Right atrium auricular region (tissue), 2 donors: ENCODE measurements at places on chromosomes 4 and X. TPM values are rescaled to one million over a fixed set of nuclear protein-coding genes. Genes with fewer than 3 reads are reported as not detected.

Gene ZNF157
- total RNA-seq = not detected

Gene ARSJ
- total RNA-seq = 3.8 TPM

Gene TNMD
- not detected for total RNA-seq

Gene GABRQ
- total RNA-seq = 0.04 TPM

Gene PCYT1B
- total RNA-seq = 2.4 TPM

Gene FAM184B
- not detected for total RNA-seq

Gene UGT8
- total RNA-seq = 0.11 TPM

Gene CCDC149
- total RNA-seq = 7.0 TPM

Gene DMD
- total RNA-seq = 135 TPM

Gene GJB1
- total RNA-seq = not detected

Gene PAGE5
- total RNA-seq = not detected

Gene MTTP
- 0.51 TPM for total RNA-seq

Gene KCNIP4
- total RNA-seq = not detected

Gene LEF1
- total RNA-seq = 3.4 TPM

Gene ZAR1
- not detected for total RNA-seq

Gene FAT1
- total RNA-seq = 70.3 TPM

Gene AFP
- not detected for total RNA-seq

Gene PRPS2
- total RNA-seq = 8.0 TPM

Gene IBSP
- not detected for total RNA-seq

Gene NDP
- total RNA-seq = not detected

Gene PABPC1L2A
- not detected for total RNA-seq

Gene GPR173
- total RNA-seq = 2.4 TPM

Gene NHSL2
- 9.3 TPM for total RNA-seq

Gene SSX3
- total RNA-seq = not detected

Gene ESX1
- not detected for total RNA-seq

Gene IQCM
- total RNA-seq = not detected

Gene DCTD
- total RNA-seq = 37.5 TPM

Gene RADX
- 1.8 TPM for total RNA-seq

Gene PASD1
- total RNA-seq = not detected

Gene CLNK
- total RNA-seq = not detected

Gene ERCC6L
- not detected for total RNA-seq

Gene INTS6L
- 9.9 TPM for total RNA-seq

Gene LRP2BP
- 1.3 TPM for total RNA-seq

Gene FABP2
- not detected for total RNA-seq

Gene ABCG2
- total RNA-seq = 2.9 TPM

Gene LANCL3
- 0.08 TPM for total RNA-seq

Gene ARHGEF6
- total RNA-seq = 41.3 TPM

Gene HDX
- 2.9 TPM for total RNA-seq

Gene PABPC4L
- 0.67 TPM for total RNA-seq

Gene ITIH6
- total RNA-seq = not detected

Gene CT45A8
- not detected for total RNA-seq

Gene TMEM255A
- 0.79 TPM for total RNA-seq

Gene EPHA5
- total RNA-seq = 0.24 TPM

Gene VCX
- not detected for total RNA-seq

Gene ARR3
- total RNA-seq = not detected

Gene RFC1
- total RNA-seq = 30.4 TPM

Gene CYBB
- 4.4 TPM for total RNA-seq

Gene IL3RA
- 2.4 TPM for total RNA-seq

Gene C4orf36
- not detected for total RNA-seq

Gene RNF212
- total RNA-seq = 1.9 TPM

Gene COL4A5
- 6.5 TPM for total RNA-seq

Gene XK
- total RNA-seq = 5.1 TPM

Gene GLUD2
- total RNA-seq = 1.4 TPM

Gene ADGRG4
- total RNA-seq = not detected

Gene RNF175
- 5.3 TPM for total RNA-seq
